ENCODE measurements at places on chromosomes 13 and 19.

- DNase-seq, result no peak
Measured at GRCh38 chr19:4446704-4447200, 10.8 kb downstream of the UBXN6 start.

DNA sequence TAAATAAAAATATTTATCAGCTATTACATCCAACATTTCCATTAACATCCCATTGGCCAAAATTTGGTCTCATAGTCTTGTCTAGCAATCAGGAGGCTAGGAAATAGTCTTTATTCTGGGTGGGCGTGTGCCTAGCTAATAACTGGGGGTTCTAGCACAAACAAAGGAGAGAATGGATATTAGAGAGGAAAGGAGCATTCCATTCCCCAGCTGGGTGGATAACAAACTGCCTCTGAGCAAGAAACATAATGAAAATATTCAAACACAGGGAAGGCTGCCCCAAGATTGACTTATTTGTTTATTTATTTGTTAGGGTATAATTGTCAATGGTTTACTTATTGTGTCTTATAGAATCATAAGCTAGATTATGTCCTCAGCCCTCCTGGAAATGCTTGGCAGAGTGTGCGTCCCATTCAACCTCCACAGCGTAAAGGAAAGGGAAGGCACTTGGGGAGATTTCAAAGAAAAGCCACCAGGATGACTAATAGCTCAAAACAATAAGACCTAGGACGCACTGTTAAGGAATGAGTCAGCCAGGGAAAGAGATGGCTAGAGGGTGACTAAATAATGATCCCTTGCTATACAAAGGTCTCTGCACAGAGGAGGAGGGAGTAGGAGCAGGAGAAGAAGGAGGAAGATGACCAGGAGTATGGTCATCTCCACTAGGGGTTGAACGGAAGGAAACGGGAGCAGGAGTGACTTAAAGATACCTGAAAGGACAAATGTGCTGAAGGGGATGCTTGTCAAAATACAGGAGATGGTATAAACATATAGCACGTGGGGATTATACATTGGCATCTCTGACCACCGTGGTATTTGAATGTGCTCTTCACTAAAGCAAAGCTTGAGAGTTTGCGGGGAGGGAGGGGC lies 23.5 kb upstream of the USP12 start:
- DNase-seq, result no peak

- no peak for DNase-seq
Measured at GRCh38 chr19:16671652-16672274, 10.8 kb downstream of the TMEM38A start.

DNA sequence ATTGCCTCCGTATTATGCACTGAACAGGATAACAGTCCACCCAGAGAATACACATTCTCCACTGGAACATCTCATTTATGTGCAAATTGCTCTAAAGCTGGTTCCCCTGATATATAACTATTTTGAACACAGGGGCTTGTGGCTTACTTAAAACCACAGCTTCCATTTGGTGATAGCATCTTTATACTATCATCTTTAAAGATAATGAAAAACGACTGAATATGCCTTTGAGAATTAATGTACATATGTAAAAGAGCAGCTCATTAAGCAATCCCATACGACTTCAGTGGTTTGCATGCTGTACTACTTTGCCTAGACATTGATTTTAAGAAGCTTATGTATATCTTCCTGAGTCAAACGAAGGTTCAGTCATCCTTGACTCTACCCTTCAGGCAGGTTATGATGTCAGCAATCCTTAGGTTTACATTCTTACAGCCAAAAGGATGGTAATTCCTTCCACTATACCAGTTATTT lies 40.8 kb downstream of the BRD4 start:
- no peak for DNase-seq

- DNase-seq, result no peak
Measured at GRCh38 chr13:84038001-84038400, 155.7 kb upstream of the SLITRK1 start.

DNA sequence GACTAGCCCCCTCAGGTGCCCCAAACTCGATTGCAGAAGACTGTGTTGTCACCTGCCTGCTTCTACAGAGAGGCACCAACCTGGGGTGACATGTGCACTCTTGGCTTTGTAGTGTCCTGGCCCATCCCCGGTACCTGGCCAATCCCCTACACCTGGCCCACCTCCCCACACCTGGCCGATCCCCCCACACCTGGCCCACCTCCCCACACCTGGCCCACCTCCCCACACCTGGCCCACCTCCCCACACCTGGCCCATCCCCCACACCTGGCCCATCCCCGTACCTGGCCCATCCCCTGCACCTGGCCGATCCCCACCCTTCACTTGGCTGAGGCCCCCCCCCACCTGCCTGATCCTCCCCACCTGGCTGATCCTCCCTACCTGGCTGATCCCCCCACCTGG lies 25.4 kb downstream of the ATP11A start:
- DNase-seq, result no peak

GRCh38 chr19:50745221-50745620 lies 22.1 kb downstream of the CLEC11A start:
- no peak for DNase-seq

- peak; percentile 77 for DNase-seq
Measured at GRCh38 chr19:52336117-52336790, at the start of gene ZNF610. Gene ZNF610, plus strand, starts transcription at chr19:52336243. Its CDS starts 12,930 bp downstream, at chr19:52349173.

GRCh38 chr13:97273341-97273831 lies 51.3 kb downstream of the MBNL2 start:
- no peak for DNase-seq
